ENCODE measurements at places on chromosomes 5 and 9. TPM values are rescaled to one million over a fixed set of nuclear protein-coding genes. Genes with fewer than 3 reads are reported as not detected.

DNA sequence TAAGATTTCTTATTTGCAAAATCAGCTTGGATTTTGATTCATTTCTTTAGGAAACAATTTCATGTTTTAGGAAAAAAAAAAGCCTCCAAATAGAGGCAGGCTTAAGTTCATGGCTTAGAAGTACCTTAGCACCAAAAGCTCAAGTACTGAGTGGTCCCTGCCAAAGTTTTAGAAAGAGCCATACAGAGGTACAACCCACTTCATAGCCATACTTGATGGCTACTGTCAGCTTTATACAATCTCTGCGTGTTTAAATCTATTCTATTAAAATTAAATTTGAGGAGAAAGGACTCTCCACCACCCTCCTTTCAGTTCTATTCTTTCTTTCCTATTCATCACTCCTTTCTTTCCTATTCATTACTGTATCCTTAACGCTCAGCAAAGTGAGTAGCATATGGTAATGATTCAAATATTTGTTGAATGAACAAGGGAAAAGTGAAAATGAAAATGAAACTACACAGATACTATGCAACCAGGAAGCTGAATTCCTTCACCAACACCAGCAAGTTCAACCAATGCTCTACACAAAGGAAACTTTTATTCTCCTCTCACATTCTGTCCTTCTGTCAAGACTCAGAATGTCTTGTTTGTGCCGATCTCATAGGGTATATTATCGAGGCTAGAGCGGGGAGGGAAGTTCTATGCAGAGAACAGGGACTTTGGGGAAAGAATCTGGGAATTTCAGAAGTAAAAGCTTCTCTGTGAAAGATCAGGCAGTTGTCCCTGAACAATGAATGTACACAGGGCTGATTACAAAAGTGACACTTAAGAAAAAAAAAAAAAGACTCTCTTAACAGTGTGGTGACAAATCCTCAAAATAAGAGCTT lies 138.6 kb upstream of the SPEF2 start:
- no peak for DNase-seq

DNA sequence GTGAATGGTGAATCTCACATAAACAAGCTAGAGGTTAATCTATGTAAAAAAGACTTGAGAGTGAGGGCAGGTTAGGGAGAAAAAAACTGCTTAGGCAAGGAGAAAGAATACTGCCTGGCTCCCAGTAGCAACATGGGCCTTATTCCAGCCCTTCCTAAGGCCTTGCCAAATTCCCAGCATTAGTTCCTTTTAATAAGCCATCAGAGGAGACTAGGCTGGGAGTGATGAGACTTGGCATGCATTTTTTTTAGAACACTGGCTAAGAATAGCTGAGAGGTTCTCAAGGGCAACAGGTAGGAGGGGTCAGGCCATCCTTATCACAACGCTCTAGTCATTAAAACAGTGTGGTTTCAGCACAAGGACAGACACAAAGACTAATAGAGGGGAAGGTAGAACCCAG lies 20.9 kb upstream of the ZBTB43 start:
- DNase-seq: no peak

DNA sequence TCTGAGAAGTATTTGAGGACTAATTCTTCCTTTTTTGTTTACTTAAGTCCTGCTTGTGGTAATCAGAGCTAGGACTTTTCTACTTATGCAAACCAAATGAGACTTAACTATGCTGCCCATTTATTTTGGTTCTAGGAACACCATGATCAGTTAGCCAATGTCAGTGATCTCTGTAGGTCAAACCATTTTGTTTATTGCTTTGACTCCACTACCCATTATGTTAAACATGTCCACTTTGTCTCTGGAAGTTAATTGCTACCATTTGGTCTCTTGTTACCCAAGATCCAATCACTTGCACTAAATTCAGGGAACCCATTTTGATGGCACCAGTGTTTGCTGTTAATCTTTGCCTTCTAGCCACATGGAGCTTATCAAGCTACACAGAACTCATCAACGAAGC lies 161.9 kb downstream of the CCDC171 start:
- DNase-seq: no peak

DNA sequence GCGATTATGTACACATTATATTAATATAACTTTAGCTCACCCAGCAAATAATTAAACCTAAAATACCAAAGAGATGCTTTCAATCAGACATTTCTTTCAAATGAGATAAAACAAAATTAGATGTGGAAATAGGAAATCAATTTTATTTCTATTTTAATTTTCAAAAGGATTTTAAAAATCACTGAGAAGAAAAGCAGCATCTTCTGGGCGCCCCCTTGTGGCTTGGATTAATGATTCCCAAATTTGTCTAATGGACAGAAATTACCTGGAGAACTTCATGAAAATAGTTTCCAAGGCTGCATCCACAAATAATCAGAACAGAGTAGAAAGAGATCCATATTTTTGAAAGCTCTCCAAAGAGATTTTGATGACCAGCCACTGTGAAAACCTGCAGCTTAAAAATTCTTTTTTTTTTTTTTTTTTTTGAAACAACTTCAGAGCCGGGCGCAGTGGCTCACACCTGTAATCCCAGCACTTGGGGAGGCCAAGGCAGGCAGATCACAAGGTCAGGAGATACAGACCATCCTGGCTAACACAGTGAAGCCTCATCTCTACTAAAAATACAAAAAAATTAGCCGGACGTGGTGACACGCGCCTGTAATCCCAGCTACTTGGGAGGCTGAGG lies 50.9 kb upstream of the CEMIP2 start:
- no peak for DNase-seq

SPINK7 gene
- not detected for total RNA-seq
